Fibroblast of skin of right biceps (primary cell): ENCODE measurements at places on chromosomes 5 and 9.

DNA sequence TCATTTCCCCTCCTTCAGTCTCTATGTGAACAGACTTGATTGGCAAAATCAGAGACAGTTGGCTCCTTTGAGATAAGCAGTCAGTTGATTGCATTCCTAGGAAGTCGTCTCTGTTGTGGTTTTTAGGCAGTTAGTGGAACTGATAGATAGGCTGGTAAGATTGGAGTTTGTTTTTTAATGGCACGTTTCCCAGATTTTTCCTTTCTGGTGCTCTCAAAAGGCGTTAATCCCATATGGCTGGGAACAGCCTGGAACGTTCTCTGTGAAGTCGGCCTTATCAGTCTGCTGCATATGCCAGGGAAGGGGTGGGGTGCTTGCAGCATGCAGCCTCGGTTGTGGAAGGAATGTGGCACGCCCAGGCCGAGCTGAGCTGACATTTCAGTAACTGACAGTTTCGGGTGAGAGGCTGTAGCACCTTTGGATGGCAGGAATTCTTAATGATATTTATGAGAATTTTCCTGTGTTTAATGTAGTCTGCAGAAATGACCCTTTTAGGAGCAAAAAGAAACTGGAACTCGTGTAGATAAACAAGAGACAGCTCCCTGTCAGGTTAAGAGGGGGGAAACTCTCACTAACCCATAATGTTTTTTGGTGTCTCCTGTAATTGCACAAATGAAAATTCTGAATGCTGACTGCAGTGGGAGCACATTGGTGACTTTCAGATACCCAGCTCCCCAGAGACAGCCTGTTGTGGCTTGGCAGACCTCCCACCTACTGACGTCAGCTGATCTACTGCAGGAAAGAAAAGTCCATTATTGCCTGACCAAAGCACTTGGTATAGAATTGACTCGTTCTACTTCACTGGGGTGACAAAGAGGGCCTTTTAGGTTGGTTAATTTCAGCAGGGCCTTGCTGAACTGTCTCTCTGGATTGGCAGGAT, 6.3 kb downstream of the SPTAN1 start:
- DNase-seq, result peak; percentile 93

GRCh38 chr5:8457187-8458037, 588.5 kb downstream of the MTRR start:
- DNase-seq, result peak; percentile 98

DNA sequence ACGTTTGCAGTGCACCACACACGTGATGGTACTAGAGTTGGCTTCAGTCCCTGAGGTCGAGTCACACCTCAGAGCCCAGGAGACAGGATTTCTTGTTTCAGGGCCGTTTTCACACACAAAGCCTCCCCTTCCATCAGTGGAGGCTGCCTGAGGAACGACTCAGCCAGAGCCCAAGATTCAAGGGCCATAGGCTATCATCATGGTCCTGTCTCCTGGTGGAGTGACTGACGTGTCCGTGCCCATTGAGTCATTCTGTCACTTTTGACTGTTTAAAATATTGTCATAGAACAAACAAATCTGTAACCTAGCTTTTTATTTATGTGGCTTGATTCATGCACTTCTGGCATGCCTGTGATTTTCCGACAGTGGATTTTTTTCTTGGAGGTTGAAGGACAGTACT, 28.3 kb downstream of the CAMK2A start:
- peak; percentile 79 for DNase-seq

- DNase-seq, result no peak
Measured at GRCh38 chr5:171080186-171080938, 218.5 kb downstream of the RANBP17 start.

DNA sequence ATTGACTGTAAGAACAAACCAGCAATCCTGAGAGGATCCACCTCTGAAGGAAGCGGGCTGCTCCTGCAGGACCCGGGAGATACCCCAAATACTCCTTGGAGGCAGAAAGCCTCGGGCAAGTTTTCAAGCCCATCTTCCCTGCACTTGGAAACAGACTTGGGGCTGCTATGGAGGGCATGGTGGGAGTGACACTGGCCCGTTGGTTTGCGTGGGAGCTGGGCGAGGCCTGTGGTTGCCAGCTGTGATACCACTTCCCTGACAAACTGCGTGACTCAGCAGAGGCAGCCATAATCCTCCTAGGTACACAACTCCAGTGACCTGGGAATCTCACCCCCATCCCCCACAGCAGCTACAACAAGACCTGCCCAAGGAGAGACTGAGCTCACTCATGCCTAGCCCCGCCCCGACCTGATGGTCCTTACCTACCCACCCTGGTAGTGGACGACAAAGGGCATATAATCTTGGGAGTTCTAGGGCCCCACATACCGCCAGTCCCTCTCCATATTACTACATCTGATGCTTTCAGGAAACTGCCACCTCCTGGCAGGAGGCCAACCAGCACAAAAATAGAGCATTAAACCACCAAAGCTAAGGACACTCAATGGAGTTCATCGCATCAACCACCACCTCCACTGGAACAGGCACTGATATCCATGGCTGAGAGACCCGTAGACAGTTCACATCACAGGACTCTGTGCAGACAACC, 38.1 kb upstream of the VLDLR start:
- DNase-seq, result no peak

- DNase-seq, result peak; percentile 38
Measured at GRCh38 chr5:98510143-98510985, 263.1 kb upstream of the RGMB start.

DNA sequence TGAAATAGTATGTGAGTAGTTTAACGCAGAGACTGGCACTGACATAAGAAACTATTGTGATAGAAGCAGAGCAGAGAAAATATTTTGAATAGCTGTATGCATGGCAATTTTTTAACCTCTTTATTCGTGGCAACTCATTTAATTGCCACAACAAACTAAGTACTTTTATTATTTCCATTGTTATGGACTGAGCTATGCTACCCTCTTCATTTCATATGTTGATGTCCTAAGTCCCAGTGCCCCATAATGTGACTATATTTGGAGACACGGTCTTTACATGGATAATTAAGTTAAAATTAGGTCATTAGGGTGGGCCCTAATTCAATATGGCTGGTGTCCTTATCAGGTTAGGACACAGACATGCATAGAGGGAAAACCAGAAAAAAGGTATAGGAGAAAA, 86.1 kb upstream of the PRSS3 start:
- no peak for DNase-seq

DNA sequence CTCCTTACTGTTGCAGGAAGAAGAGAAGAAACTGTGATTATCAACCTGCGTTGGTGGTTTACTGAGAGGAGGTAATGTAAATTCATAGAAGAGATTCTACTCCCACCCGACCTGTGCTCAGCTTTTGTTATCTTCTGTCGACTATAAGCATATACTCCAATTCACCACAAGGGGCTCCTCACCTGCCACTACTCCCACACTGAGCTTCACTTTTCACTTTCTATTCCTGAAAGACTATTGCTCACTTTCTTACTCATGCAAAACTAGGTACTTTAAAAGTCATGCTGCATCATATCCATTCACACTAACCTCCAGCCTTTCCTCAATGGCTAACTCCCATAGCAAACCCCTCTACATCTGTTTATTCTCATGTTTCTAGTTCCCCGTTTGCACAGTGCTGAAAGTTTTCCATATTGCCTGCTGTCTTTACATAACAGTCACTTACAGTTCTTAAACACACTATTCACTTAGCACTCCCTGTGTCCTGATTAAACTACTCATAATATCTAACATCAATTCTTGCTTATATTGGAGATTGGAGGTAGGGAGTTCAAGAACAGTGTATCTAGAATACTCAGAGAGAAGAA, 1062.6 kb downstream of the NR2F1-AS1 start:
- peak; percentile 56 for DNase-seq

DNA sequence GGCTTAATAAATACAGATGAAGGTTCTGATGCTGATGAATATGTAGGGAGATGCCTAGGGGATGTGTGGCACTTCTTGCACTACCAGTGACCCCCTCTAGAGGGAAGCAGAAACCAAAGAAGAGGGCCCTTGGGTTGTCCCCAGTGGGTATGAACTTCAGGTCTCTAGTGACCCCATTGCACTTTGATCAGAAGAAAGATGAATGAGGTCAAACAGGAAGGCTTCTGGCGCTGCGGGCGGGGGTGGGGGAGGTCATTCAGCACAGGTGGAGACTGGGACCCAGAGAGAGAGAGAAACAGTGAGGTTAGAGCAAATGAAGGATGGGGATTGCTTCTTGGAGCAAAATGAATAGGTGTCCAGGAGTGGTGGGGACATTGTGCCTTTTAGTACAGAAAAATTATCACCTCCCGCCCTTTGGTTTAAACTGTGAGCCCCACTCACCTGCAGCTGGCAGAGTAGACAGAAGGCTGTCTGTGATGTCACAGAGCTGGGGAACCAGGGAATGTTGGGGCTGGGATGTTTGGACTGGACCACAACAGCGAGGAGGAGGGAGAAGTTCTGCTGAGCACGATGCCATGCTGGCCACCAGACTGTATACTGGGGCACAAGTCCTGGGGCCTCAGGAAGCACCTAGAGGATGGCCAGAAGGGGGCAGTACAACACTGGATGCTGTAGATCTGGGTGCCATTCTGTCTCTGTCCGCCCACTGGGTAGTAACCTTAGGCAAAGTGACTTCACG, at the start of gene TEX48:
Gene TEX48, minus strand, starts transcription at position 599 of the 739 bp plus-strand sequence. CDS start 10,469 bp downstream, outside the sequence.
- peak; percentile 75 for DNase-seq
